NCI-H1694 (cell line): ENCODE measurements at places on chromosomes 4 and X.

DNA sequence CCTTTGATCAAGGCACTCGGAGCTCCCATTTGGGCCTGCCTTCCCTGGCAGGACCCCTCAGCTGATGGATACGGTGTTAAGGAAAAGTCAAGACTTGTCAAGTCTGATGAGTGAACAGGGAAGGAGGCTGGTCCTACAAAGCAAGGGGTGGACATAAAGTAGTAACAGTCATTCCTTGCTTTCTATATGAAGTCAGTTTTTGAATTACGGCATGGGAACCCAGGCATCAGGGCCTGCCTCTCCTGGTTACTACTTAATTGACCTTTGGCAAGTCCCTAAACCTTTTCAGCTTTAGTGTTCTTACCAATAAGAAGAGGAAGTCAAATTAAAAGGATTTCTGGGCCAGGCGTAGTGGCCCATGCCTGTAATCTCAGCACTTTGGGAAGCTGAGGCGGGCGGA lies 7.0 kb downstream of the CHST7 start:
- no peak for DNase-seq

- no peak for DNase-seq
Observed at GRCh38 chrX:5084279-5084678, 1144.4 kb downstream of the NLGN4X start.

DNA sequence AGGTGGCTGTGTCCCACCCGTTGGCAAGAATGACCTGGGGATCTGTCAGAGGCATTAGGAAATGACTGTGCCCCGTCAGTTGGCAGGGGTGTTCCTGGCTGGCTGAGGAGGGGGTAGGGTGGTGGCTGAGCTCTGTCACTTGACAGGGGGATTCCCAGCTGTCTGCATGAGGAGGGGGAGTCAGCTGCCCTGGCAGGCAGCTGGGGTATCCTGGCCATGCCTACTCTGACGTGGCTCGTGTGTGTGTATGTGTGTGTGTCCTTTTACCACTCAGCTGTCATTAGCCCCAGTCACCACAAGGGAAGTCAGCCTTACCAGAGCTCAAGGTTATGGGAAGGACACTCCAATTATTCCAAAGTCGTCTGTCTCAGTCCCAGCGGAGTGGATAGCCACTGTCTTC lies 93.2 kb downstream of the EFNB1 start:
- no peak for DNase-seq

DNA sequence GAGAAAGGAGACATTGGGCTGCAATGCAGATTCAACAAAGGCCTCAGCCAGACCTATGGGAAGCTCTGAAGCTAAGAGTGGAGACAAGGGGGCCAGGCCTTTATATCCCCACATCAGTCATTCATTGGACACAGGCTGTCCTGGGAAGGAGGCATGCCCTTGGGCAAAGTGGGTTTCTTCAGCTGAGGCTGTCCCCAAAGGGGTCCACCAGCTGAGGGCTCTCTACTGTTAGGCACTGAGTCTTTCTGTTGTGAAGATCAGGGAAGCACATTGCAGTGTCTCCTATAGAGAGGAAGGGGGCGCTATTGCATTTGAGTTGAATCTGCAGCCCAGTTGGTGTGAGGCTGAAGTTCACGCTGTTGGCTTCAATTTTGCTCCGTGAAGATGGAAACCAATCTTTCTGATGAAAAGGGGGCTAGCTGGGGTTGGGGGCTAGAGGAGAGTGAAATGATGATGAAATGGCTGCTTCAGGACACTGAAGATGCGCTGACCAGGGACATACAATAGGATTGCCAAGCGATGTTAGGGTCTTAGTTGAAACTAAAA lies 48.0 kb downstream of the SLC25A5 start:
- DNase-seq: peak; percentile 69

DNA sequence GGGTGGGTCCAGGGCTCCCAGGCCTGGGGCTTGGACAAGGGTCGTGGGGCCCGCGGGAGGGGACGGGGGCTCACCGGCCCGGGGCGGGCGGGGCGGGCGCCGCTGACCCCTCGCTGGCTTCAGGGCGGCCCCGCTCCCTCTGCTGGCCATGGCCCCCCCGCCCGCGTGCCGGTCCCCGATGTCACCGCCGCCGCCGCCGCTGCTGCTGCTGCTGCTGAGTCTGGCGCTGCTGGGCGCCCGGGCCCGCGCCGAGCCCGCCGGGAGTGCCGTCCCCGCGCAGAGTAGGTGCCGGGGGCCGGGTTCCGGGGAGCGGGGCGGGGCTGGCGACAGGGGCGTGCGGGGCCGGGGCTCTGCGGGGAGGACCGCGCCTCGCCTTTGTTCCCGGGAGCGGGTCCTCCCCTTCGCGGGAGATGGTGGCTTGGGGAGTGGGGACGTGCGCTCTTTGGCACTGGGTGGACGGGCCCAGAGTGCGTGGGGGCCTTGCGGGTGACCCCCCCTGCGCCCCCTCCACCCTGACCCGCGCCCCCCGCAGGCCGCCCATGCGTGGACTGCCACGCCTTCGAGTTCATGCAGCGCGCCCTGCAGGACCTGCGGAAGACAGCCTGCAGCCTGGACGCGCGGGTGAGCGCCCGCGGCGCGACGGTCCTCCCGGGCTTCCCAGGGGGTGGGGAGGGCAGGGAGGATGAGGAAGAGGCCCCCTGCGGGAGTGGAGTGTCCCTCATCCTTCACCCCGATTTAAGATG lies 16.8 kb upstream of the NAT8L start:
- DNase-seq: no peak

DNA sequence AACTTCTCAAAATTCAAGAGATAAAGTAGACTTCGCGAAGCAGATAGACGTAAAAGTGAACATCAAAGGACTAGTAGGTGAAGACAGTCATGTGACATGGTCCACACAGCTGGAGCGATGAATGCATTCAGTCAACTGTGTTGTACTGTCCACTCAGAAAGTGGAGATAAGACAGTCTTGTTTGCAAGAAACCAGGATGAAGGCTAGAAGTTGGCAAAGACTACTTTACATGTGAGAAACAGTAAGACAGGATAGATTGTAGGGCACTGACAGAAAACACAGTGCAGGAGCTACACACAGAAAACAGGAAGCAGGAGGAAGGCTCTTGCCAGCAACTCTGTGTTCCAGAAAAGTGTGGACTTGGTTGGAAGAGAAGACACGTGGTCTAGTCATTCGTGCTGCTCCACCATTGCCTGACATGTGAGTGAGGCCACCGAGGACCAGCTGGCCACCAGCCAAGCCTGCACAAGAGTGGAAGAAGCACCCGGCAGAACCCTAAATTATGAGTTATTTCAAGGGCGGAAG lies 78.9 kb downstream of the FAT1 start:
- DNase-seq: no peak

DNA sequence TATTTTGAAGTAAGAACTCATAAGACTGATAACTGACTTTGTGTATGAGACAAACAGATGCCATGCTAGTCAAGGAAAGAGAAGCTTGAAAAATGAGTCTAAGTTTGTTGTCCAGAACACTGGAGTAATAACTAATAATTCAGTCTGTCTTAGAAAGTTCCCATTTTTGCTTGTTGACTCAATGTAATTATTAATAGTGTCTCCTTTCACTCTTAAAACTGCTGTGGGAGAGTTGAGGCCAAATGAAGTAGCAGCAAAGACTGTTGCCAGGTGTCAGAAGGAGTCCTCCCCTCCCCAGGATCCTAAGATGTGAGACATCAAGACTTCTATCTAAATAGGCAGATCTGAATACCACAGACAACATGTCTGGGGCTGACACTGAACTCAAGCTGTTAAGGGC lies 20.8 kb upstream of the FAM13A start:
- DNase-seq: no peak

GRCh38 chr4:133483600-133484246 lies 334.6 kb downstream of the PCDH10 start:
- DNase-seq: no peak

DNA sequence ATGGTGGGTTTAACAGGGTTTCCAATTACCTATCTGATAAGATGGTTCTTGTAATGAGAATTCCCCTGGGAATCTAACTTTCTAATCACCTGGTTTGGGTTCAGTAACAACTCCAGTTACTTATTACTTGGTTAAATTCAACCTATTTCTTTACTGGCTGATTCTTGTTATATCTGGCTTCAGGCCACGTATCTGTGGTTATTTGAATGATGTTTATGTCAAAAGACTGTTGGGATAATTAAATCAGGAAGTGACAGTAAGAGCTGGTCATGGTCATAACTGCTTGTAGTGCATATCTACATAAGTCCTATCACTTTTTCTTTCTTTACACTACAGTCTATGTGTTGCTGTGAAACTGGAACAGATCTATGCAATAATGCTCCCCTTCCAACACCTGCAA lies 108.1 kb downstream of the MID1 start:
- DNase-seq: no peak

GRCh38 chr4:98610926-98611676 lies 47.3 kb downstream of the TSPAN5 start:
- DNase-seq: no peak

DNA sequence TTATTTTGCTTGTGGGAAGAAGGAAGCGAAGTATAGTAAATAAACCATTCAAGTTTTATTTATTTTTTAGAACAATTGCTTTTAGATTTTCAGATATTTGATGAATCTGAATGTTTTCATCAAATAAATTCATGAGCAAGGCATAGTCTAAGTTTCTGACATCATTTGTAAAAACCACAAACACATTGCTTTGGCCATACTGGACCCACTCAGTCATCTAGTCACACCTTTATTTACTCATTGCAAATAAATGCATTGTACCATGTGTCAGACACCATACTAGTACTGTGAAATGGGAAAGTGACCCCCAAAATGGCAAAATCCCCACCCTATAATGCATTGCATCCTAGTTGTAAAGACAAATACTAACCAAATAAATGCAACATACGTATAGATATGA lies 449.1 kb upstream of the SMIM31 start:
- no peak for DNase-seq

- DNase-seq: no peak
Observed at GRCh38 chr4:146159384-146160058, 16.0 kb upstream of the LSM6 start.

DNA sequence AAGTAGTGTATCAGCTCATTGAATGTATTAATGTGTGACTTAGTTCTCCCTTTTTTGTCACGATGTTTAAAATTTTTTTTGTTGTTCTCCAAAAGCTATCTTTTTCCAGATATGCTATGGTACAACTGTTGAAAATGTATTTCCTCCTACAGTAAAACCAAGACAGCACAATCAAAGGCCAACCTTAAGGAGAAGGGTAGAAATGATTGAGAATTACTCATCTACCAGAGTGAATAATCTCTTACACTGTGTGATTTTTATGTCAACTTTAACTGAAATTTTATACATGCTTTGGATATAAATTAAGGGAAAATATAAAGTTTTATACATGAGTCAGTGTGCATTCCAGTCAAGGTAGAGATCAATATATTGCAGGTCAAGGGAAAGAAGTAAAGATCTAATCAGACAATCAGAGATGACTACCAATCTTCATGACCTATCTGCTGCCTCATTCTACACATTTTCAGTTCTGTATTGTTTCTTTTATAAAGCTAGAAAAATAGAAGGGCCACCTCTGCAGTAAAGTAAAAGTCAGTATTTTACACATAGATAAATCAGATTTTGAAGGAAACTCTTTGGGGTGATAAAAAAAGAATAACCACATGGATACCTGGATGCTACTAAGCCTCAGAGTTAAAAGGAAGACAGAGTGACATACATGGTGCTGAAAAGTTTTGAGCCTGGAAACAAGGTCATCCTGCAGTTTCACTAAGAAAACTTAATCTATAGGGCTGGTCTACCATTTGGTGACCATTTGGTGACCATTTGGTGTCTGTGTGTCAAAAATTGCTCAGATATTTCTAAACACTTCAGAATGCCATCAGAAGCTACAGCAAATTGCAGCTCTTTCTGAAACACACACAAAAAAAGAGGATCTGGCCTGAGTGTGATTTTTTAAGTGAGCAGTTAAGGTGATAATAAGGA lies 1.6 kb downstream of the FAM13A start:
- no peak for DNase-seq
